Type B pancreatic cell (in vitro differentiated cells): ENCODE measurements at places on chromosomes 6 and 20.

GRCh38 chr6:148423133-148423532, 80.5 kb downstream of the SASH1 start:
- no peaks in the 10 kb centered on the region for H3K27me3 ChIP-seq
- H3K4me3 ChIP-seq = no peak overlapping the region
- peaks cover 9% of the 10 kb centered on the region for H3K36me3 ChIP-seq
- peaks cover 29% of the 10 kb centered on the region for H3K4me1 ChIP-seq

GRCh38 chr6:157877573-157878438, 54.8 kb downstream of the SNX9 start:
- no peak overlapping the region for H3K27ac ChIP-seq
- DNase-seq = no peak
- H3K36me3 ChIP-seq = peaks cover 26% of the 10 kb centered on the region
- H3K27me3 ChIP-seq = no peaks in the 10 kb centered on the region
- no peak overlapping the region for H3K4me3 ChIP-seq

DNA sequence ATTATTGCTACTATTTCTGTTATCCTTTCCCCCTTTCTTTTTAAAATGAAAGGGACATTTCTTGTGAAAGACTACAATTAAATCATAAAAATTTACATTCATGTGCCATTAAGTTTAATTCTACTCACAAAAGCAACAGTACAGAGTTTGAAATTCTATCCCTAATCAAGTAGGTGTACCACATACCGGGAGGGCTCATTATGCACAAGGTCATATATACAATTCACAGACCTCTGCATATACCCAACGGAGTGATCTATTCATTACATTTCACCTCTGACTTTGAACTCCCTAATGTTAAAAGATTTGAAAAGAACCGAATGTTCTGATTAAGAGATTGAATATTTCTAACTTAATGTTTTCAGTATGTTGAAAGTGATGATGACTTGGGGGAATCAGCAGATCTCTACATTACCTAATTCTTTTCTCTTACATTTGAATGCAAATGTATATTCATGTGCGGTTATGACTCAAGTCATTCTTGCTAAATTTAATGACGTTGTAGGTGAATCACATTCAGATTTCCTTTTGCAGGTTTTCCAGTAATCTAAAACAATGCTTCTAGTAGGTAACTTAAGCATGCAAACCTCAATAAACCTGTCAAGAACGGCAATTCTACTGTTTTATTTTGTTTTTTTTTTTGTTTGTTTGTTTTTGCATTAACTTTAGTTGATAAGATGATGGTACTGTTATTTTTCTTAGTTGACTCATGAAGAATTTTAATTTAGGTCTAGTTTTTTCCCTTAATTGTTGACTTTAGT, 7.3 kb downstream of the EYA4 start:
- H3K4me3 ChIP-seq = no peak overlapping the region
- H3K4me1 ChIP-seq = peaks cover 25% of the 10 kb centered on the region
- no peak for DNase-seq
- H3K27me3 ChIP-seq = peaks cover 57% of the 10 kb centered on the region
- peaks cover 4% of the 10 kb centered on the region for H3K36me3 ChIP-seq

- H3K4me1 ChIP-seq = no peaks in the 10 kb centered on the region
- no peak for DNase-seq
- H3K4me3 ChIP-seq = no peak overlapping the region
These were observed 328.6 kb downstream of the NKAIN2 start for GRCh38 chr6:124132256-124132655.

DNA sequence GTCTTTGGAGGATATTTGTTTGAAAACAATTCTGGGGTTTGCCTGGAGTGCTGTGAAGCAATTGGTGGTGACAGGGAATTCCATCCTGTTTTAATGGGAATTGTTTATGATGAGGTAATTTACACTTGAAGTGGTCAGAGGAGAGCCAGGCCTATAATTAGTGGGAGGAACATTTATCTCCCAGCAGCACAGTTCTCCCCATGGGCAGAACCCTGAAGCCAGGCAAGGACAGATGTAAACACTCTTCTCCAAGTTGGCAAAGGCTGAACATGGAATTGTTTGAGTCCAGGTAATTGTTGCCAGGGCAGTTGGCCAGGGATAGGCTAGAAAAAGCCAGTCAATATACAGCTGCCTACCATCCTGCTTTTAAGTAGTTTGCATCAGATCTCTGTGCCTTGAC, 789.7 kb downstream of the FRK start:
- H3K4me1 ChIP-seq = no peaks in the 10 kb centered on the region
- H3K4me3 ChIP-seq = no peak overlapping the region
- no peaks in the 10 kb centered on the region for H3K27me3 ChIP-seq
- no peak for DNase-seq

DNA sequence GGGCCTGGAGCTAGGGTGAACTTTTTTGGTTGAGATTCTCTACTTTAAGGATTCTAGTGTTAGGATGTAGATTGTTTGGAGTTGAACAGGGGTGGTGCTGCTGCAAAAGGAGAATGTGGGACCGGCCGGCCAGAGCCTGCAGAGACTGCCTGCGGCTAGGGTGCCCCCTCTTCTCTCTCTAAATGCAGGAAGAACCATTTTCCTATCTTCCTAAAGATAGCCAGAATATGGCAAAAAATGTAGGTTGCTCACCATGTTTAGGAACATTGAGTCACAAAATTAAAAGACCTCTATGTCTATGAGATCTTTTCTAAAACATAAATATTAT, 39.5 kb downstream of the BICRAL start:
- no peaks in the 10 kb centered on the region for H3K36me3 ChIP-seq
- no peak for DNase-seq
- H3K27ac ChIP-seq = no peak overlapping the region

GRCh38 chr6:93272211-93272610, 147.1 kb downstream of the EPHA7 start:
- H3K27ac ChIP-seq = no peak overlapping the region
- H3K4me3 ChIP-seq = no peak overlapping the region
- no peaks in the 10 kb centered on the region for H3K27me3 ChIP-seq
- H3K36me3 ChIP-seq = no peaks in the 10 kb centered on the region
- H3K4me1 ChIP-seq = peaks cover 4% of the 10 kb centered on the region

DNA sequence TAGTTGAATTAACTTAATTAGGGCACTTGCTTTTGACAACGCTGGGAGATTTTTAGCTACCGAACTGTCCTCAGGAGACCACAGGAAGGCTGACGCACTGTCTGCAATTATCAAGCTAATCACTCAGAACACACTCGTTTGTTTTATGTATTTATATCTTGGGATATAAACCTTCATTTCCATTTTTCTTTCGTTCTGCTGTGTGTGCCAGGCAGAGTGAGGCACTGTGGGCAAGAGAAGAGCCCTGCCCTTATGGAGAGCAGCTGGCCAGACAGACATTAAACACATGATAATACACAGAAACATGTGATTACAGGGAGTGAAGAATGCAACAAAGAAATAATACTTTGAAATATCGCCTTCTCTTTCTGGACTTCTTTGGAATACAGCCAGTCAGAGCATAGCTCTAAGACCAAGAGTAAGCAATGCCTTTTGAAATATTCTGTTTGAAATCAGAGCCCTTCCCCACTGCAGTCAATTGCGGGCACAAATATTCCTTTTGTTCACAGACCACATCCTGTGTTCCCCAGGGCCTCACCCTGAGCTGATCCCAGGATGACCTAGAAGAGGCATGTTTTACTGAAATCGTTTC, 96.8 kb downstream of the ANKRD60 start:
- H3K4me3 ChIP-seq = peak overlapping the region; percentile 60
- no peak for DNase-seq
- peak overlapping the region; percentile 29 for H3K27ac ChIP-seq
- no peaks in the 10 kb centered on the region for H3K36me3 ChIP-seq

DNA sequence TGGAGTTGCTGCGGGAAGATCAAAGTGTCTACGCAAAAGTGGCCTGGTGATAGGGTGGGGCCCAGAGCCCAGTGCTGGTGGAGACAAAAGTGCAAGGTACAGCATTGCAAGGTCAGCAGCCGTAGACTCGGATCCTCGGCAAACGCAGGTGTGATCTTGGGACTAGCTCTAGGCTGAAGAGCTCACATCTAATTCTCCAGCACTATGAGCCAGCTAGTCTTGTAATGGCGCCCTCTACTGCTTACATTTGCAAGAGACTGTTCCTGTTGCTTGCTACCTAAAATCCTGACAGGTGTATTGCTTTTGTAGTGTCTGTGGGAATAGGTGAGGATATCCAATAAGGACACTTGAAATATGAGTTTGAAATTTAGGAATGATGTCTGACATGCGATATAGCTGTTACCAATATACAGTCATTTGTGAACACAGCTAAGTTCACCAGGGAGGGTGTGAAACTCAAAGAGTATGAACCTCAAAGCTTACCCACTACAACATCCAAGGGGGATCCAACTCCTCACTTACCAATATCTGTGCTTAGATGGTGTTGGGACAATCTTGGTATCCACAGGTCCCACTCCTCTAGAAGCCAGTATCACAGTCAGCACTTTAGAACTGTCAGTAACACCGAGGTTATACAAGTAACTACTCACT, 58.4 kb downstream of the PDE7B start:
- H3K27me3 ChIP-seq = no peaks in the 10 kb centered on the region
- no peak overlapping the region for H3K4me3 ChIP-seq
- H3K27ac ChIP-seq = no peak overlapping the region
- H3K4me1 ChIP-seq = no peaks in the 10 kb centered on the region
- no peak for DNase-seq
- H3K36me3 ChIP-seq = peaks cover 3% of the 10 kb centered on the region
